ENCODE measurements at places on chromosomes 11 and 22.
A peak's percentile ranks its signal among the peaks of the same experiment; 100 is the strongest.

DNA sequence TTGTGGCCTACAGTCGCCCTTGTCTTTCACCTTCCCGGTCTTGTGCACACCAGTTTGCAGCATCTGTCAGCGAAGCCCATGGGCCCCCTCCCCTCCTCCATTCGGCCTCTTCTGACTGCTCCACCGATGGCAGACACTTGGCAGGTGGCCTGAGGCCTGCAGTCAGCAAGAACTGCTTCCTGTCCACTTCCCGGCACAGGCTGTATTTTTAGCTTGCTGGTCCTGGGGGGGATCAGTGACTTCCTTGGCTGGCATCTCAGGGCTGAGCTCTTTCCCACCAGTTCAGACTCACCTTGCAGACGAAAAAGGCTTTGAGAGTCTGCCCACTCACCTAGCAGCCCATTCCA lies 106.4 kb downstream of the SYN3 start:
- DNase-seq: no peak

GRCh38 chr11:47558695-47559094 lies 5.8 kb upstream of the CELF1 start:
- DNase-seq: no peak

GRCh38 chr11:93543292-93543977 lies at the start of gene SMCO4:
Gene SMCO4 (minus strand): TSS chr11:93543391. CDS start chr11:93479189, 64,202 bp downstream.
- DNase-seq: peak; percentile 65

GRCh38 chr11:12051287-12051662 lies 42.8 kb upstream of the DKK3 start:
- DNase-seq: no peak

- no peak for DNase-seq
These were observed 418.7 kb downstream of the SOX6 start for GRCh38 chr11:15937601-15938120.

DNA sequence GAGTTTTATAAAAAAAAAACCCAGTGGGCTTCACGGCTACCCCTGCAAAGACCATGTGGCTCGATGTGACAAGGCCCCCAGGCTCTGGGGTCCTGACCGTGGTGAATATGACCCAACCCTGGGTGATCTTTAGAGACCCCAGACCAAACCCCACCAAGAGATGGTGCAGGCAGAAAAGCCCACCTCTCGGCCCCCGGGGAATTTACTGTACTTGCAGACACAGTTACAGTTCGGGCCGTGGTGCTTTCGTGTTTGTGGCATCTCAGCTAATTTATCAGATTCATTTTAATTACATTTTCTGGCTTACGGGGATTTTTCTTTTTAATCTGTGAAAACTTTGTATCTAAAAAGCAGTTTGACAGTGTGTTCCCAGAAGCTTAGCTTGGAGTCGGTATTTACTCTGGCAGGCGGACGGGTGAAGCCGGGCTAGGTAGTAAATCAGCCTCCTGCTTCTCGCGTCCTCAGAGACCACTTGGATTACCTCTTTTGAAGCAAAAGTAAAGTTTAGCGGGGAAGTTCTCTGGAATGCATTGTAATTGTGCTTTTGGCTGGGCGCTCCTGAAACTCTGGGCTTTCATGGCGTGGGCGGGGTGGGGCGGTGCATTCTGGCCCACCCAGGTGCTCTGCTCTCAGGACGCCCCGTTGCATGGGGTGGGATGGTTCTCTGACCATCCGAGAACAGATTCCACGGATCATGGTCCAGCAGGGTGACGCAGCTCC lies 25.3 kb downstream of the ANO1 start:
- DNase-seq: no peak

GRCh38 chr11:24896118-24896835 lies 399.4 kb downstream of the LUZP2 start:
- no peak for DNase-seq

- DNase-seq: peak; percentile 51
These were observed 108.5 kb downstream of the CD44 start for GRCh38 chr11:35247428-35247827.

DNA sequence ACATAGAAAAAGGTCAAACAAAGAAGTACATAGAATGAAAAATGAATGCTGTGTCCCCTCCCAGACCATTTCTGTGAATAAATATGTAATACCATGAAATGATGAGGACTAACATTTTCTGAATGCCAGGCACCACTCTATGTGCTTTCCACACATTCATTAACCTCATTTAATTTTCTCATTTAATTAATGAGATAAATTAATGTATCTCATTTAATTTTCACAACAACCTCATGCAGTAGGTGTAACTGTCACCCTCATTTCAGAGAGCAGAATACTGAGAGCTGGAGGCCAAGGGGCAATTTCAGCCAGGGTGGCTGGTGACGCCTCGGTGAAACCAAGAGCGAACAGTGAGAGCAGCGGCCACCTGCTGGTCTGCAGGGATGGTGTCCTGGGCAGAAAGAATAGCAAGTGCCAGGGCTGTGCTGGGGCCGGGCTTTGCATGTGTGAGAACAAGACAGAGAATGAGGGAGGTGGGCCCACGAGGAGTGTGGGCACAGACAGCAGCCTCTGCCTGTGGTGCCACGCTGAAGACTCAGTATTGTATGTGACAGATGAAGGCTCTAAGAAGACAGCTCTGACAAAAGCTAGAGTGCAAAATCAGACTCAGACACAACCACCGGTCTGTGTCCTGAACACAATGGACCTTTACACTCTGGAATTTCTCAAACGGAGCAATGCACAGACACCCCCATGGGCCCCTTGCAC lies 1.8 kb upstream of the SERPIND1 start:
- no peak for DNase-seq

- DNase-seq: no peak
These were observed 882 bp upstream of the MAP4K2 start for GRCh38 chr11:64803846-64804345.

DNA sequence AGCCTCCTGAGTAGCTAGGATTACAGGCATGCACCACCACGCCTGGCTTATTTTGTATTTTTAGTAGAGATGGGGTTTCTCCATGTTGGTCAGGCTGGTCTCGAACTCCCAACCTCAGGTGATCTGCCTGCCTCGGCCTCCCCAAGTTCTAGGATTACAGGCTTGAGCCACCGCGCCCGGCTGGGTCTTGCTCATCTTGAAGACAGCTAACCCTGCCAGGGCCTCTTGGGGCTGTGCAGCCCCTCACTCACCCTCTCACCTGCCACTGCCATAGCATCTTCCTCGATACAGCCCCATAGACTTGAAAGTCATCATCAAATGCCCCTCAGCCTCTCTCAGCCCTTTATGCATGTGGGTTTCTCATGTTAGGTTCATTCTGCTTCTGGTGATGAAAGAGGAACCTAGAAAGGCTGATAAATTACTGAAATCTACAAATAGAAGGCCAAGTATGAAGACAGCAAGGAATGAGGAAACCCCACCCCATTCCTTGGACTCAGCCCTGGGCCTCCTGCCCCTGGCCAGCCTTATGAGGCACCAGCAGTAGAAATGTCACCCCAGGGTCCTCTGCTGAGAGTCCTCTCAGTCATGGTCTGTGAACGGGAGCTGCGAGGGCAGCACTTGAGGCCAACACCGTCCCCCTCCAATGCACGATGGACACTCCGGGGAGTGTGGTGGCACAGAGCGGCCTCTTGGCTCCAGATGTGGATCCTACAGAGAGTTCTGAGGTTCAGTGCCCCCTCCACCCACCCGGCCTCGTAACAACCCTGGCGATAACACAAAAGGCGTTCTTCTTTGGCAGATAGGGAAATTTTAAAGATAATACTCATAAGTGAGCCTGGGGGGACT lies 24.8 kb downstream of the SCGB1A1 start:
- no peak for DNase-seq

DNA sequence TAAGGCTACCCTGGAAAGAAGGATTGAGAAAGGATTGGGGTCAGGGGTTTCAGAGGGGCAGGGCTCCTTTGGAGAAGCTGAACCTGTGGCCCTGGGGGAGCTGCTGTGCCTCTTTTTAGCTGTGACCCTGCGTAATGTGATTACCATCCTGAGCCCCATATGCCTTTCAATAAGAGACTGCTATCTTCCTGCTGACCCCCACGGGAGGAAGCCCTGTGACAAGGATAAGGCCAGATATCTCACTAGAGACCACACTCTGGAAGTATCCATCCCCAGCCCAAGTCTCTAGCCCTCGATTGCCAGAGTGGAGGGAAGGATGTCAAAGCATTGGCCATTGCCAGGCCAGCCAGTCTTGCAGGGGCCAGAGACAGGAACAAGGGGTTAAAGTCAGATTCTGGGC lies 4.8 kb upstream of the SLC39A13 start:
- DNase-seq: no peak

DNA sequence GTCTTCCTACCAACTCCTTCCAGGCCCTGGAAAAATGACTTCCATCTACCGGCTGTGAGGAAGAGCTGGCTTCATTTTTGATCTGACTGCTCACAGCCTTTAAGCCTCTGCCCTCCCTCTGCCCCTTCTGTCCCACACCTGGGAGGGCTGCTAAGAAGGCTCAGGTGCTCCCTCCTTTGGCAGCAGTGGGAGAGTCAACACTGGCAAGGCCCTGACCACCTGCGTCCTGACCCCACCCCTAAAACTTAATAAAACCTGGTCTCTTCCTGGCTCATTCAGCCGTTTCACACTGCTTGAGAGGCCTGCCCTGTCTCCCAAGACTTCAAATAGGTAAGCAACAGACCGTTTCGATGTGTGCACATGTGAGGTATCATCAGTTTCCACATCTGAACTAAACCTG lies 52.1 kb upstream of the NFRKB start:
- DNase-seq: no peak

- no peak for DNase-seq
These were observed 15.7 kb downstream of the TPCN2 start for GRCh38 chr11:69064394-69064957.

- no peak for DNase-seq
These were observed 46.0 kb downstream of the PPARA start for GRCh38 chr22:46196278-46196677.

- no peak for DNase-seq
These were observed 89.5 kb downstream of the TRMU start for GRCh38 chr22:46425016-46425415.

GRCh38 chr11:75782540-75783263 lies 14.1 kb downstream of the DGAT2 start:
- no peak for DNase-seq

DNA sequence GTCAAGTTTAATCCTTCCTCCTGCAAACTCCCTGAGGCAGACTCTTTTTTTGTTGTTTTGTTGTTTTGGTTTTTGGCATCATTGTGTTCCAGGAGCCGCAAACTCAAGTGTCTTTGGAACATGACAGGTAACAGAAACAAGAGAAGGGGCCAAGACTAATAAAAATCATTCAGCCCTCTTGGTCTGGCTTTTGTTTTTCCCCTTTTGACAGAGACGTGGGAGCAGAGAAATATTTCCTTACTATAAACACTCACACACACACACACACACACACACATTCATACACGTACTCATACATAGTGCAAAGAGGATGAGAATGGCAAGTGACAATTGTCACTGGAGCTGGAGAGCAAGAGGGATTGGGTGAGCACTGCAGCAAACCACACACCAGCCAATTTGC lies 10.4 kb upstream of the ASPHD2 start:
- no peak for DNase-seq

DNA sequence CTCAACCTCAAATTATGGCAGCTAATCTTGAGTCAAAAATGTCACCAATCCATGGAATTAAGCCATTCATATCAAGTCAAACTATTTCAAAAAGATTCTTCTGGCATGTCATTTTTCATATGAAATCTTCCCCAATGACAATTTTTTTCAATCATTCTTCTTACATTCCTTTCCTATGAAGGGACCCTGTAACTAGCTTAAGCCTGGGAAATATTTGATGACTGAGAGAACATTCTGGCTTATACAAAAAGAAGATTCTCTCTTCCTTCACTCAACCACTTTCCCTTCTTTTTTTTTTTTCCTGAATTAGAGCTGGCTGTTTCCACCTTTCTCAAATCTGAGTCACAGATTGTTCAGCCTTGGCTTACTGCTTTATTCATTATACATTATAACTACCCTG lies 903.7 kb downstream of the FAM181B start:
- no peak for DNase-seq

GRCh38 chr11:59901306-59901705 lies 22.7 kb downstream of the OOSP3 start:
- DNase-seq: no peak

- no peak for DNase-seq
These were observed 21.1 kb upstream of the NECTIN1 start for GRCh38 chr11:119750056-119750455.

GRCh38 chr22:47654922-47655491 lies 892.6 kb downstream of the TBC1D22A start:
- DNase-seq: no peak

GRCh38 chr22:27298332-27298731 lies 503.2 kb downstream of the MN1 start:
- no peak for DNase-seq

- DNase-seq: no peak
These were observed 87.1 kb downstream of the ABTB2 start for GRCh38 chr11:34270711-34271110.
